ENCODE measurements at places on chromosomes 4 and X.

GRCh38 chrX:68647156-68647957, at the start of gene STARD8:
STARD8 (plus strand) TSS chrX:68647666; CDS start chrX:68647883, 217 bp downstream.
- no peak for DNase-seq

- DNase-seq, result no peak
These were observed 362.6 kb upstream of the MAGEB2 start for GRCh38 chrX:29852767-29853166.

- no peak for DNase-seq
These were observed 181.1 kb downstream of the MID1IP1 start for GRCh38 chrX:38982370-38982769.

- no peak for DNase-seq
These were observed 34.7 kb upstream of the TASL start for GRCh38 chrX:30612250-30612655.

DNA sequence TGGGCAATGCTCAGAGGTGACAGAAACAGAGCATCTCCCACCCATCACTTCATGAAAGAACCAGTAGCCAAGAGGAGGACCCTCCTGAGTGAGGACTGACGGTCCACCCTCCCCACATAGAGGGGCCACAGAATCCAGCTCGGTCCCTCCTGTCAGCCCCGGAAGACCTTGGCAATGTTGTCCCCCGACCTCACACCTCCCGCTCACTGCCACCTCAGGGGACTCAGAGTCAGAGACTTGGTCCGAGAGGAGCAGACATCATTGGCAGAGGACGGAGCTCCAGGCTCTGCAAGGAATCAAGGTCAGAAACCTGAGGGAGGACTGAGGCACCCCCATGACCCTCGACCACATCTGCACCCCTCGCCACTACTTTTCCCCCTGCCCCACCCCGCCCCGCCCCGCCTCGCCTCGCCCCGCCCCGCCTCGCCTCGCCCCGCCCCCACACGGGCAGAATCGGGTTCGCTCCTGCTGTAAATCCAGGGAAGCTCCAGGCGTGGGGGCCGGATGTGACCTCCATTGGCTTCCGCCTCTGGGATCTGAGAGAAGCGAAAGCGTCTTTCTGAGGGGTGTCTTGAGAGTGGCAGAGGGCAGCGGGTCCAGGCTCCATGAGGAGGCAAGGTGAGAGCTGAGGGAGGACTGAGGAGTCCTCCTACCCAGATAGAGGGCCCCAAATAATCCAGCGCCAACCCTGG, at the start of gene MAGEA11:
Gene MAGEA11 (plus strand): TSS at position 516 of the 692 bp plus-strand sequence. CDS start 1,100 bp downstream, outside the sequence.
- DNase-seq, result no peak

DNA sequence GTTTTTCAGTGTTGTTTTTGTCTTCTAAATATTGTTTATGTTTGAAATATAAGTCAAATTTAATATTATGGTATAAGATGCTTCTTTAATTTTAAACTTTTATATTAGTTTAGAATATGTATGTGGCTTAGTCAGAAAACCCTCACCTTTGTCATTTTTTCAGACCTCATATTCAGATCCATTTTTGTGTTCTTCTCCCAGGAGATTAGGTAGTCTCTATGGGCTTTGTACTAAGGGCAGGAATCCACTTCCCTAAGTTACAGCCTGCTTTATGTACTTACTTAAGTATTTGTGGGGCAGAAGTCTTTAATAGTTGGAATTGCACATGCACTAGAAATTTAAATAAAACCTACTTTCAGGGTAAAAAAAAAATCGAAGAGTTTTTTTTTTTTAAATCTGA, 63.5 kb upstream of the TENM3 start:
- DNase-seq, result no peak

- no peak for DNase-seq
These were observed 120.5 kb upstream of the MAP9 start for GRCh38 chr4:155497306-155497705.

GRCh38 chrX:155874571-155875244, 6.4 kb upstream of the VAMP7 start:
- no peak for DNase-seq

DNA sequence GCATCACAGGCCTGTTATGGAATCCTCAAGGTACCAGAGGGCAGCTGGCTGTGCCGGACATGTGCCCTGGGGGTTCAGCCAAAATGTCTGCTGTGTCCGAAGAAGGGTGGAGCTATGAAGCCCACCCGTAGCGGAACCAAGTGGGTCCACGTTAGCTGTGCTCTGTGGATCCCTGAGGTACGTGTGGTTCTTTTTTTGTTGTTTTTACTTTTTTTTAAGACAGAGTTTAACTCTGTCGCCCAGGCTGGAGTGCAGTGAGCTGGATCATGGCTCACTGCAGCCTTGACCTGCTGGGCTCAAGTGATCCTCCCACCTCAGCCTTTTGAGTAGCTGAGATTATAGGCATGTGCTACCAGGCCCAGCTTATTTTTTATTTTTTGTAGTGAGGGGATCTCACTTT, 46.1 kb downstream of the JADE1 start:
- DNase-seq, result no peak

DNA sequence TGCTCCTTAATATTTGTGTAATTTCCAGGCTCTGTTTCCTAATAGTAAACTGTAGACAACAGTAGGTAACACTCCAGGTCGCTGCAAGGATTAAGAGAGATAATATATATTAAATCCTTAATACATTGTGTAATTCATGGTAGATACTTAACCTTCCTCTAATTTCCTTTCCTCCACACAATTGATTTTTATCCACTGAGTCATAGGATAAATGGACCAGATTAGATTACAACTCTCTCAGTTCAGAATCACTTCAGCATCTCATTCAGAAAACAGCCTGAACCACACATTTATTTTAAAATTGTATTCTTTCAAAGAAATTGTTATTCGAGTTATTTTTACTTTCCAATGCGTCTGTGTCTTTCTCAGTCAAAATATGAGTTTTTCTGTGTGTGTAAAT, 17.1 kb downstream of the GK2 start:
- DNase-seq, result no peak

GRCh38 chr4:125681240-125681639, 366.5 kb downstream of the FAT4 start:
- DNase-seq, result no peak

GRCh38 chrX:49627086-49627777, 28.4 kb downstream of the GAGE1 start:
- no peak for DNase-seq

- DNase-seq, result no peak
These were observed 77.6 kb downstream of the ARHGAP6 start for GRCh38 chrX:11588097-11588496.

DNA sequence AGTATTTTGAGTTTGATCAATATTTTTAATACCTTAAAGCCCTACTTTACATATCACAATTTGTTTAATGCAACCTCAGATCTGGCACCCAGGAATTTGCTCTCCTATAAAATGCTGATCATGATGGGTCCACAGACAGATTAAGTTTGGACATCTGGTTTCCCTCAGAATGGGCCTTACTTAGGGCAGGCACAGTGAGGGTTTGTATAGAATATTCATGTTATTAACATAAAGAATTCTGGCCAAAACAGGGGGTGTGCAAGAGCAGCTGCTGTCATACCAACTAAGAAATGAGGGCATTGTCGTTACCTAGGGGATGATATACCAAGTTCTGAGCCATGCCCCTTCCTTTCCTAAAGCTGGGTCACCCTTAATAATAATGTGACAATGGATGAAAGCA, 37.5 kb upstream of the CENPU start:
- no peak for DNase-seq

GRCh38 chr4:75968084-75968483, 22.7 kb downstream of the SDAD1 start:
- DNase-seq, result no peak

DNA sequence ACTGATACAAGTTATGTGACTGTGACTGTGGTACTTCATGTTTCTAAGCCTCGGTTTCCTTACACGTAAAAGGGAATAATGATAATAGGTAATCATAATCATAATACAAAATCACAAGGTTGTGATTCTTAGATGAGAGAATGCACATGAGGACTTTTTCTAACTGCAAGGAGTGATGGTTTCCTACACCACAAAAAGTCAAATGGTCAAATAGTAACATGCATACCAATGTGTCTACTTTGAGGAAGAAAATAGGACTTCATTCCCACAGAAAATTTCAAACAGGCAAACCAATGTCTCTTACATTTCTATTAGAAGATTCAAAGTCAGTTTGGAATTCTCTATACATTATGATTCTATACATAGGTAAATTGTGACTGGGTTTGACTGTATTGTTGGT, 368.7 kb upstream of the FTHL17 start:
- DNase-seq, result no peak

DNA sequence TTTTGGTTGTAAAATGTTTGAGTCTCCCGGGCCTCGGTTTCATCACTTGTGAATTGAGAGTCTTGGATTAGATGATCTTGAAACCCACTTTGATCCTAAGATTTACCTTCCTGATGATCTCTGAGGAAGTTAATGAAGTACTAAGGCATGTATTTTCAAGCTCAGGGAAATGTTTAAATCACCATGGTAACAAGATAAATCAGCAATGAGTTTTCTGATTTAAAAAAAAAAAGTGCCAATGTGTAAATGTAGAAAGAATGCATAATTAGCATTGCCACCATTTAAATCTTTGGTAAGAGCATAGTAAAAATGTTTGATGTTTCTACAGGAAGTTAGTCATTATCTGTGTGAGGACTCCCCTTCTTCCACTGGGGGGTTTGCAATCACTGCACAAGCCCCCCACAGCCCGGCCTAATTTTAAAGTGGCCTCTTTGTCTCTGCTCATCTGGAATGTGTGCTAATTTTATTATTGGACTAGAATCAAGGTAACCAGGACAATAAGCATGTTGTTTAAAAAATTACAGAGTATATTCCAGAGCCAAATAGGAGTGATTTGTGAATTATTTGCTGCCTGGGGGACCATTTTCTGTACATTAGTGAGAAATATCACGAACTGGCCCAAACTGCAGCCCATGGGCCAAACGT, 93.6 kb downstream of the SLC34A2 start:
- DNase-seq, result no peak

DNA sequence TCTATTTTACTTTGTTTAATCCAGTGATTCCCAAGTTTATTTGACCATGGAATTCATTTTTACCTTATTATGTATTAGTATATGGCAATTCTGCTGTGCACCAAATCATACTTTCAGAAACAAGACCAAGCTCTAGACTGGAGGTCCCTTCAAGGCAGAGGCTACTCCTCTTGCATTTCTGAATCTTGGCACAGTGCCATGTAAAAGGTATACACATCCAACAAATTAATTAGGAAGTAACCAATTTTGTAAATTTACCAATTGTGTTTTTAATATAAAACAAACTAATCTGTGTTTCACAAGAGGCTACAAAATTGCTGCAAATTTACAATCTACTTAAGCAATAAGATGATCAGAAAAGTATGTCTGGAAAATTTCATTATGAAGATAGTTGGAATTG, 712.2 kb upstream of the HS3ST1 start:
- DNase-seq, result no peak

DNA sequence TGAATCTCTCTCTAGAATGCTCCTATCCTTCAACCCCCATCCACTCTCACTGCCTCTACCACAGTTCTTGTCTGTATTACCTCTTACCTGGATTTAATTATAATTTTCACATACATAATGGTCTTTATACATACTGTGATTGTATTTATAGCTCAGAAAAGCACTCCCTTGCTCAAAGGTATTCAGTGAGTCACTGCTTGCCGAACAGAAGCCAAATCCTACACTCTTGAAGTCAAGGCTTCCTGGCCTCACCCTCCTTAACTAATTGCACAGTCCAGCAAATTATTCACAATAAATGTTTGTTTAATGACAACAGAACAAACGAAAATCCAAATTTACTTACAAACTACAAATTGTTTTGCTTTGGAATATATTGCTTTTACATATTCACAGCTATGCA, 159.5 kb downstream of the KLHL13 start:
- no peak for DNase-seq

DNA sequence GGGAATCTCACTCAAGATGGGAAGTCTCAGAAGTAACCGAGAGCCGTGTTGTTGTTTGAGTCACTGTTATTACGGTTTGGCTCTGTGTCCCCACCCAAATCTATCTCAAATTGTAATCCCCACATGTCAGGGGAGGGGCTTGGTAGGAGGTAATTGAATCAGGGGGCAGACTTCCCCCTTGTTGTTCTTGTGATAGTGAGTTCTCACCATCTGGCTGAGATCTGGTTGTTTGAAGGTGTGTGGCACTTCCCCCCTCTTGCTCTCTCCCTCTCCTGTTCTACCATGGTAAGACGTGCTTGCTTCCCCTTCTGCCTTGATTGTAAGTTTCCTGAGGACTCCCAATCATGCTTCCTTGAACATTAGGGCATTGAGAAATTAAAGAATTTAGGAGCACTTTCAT, 37.0 kb downstream of the HAND2 start:
- DNase-seq, result no peak

DNA sequence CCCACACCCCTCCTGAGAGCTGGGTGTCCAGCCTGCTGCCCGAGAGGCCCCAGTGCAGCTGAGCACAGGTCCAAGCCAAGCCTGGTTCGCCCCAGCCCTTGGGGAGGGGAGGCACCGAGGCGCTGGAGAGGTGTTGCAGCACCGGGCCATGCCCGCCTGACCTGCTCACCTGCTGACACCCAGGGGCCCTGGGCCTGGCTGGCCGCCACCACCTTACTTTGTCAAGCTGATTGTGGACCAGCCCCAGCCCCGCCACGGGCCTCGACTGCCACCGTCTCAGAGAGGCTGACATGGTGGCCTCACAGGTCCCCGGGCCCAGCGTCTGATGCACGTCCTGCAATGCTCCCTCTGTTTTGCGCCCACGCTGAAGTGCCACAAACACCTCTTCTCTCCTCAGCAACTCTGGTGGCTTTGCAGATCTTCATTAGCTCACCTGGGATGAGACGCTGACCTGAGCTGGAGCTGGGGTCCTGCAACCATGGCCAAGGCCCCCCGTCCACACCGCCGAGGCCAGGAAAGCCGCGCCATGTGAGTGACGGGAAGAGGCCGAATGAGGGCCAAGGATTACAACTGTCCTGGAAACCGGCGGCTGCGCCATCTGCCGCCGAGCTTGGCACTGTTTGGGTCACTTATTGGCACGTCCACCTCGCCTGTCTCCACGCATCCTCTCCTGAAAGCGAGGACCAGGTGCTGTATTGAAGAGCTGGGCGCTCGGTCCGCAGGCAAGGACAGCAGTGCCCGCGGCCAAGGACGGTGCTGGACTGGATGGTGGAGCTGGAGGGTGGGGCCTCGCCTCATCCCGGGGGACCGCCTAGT, 7.6 kb downstream of the CPLX1 start:
- DNase-seq, result no peak

DNA sequence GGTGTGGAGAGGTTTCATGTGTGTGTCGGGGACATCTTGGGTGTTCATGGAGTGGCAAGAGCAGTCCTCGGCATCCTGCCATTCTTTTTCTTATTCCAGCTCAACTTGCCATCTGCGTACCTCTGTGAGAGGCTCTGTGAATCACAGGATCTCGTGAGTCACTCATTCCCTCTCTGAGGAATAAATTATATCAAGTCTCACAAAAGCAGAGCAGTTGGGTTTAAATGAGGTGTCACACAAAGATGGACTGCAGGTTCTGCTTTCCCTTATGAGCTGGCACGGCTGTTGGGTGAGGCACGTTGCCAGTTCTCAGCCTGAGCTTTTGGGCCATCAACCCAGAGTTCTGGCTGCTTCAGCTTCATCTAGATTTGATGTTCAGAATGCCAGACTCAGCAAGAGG, 6.8 kb upstream of the OCIAD2 start:
- DNase-seq, result no peak

- DNase-seq, result no peak
These were observed 102.1 kb downstream of the CPZ start for GRCh38 chr4:8694651-8695151.

- DNase-seq, result no peak
These were observed 12.8 kb upstream of the ABCG2 start for GRCh38 chr4:88171206-88171605.

GRCh38 chr4:83316459-83317165, 18.0 kb downstream of the HPSE start:
- no peak for DNase-seq

All from activated CD4-positive, CD25-positive, alpha-beta regulatory T cell treated with anti-CD3 and anti-CD28 coated beads, Interleukin-2, amount 50 U/mL, for 16 hours (primary cell).